ENCODE measurements at places on chromosomes 2 and 18. TPM values are rescaled to one million over a fixed set of nuclear protein-coding genes. Genes with fewer than 3 reads are reported as not detected.

Gene TEKT4
- polyA plus RNA-seq, result not detected

Gene SERPINB4
- polyA plus RNA-seq, result not detected

Gene ASPRV1
- polyA plus RNA-seq, result 0.12 TPM

Gene MYO7B
- polyA plus RNA-seq, result 1.7 TPM

Gene CELF4
- 0.21 TPM for polyA plus RNA-seq

Gene GAREM2
- polyA plus RNA-seq, result not detected

Gene GPAT2
- 6.2 TPM for polyA plus RNA-seq

Gene RAMP1
- not detected for polyA plus RNA-seq

DNA sequence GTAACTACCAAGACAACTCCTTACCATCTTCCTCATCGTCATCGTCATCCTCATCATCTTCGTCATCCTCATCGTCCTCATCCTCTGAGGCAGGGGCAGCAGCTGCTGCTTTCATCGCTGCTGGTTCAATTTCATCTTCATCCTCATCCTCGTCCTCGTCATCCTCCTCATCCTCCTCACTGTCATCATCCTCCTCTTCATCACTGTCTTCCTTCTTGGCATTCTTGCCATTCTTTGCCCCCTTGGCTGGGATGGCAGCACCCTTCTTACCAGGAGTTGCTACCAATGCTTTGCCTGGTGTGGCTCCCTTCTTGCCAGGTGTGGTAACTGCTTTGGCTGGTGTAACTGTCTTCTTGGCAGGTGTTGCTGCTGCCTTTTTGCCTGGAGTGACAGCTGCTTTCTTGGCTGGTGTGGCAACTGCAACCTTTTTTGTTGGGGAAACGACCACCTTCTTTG, 2.7 kb downstream of the NCL start:
- DNase-seq, result no peak

DNA sequence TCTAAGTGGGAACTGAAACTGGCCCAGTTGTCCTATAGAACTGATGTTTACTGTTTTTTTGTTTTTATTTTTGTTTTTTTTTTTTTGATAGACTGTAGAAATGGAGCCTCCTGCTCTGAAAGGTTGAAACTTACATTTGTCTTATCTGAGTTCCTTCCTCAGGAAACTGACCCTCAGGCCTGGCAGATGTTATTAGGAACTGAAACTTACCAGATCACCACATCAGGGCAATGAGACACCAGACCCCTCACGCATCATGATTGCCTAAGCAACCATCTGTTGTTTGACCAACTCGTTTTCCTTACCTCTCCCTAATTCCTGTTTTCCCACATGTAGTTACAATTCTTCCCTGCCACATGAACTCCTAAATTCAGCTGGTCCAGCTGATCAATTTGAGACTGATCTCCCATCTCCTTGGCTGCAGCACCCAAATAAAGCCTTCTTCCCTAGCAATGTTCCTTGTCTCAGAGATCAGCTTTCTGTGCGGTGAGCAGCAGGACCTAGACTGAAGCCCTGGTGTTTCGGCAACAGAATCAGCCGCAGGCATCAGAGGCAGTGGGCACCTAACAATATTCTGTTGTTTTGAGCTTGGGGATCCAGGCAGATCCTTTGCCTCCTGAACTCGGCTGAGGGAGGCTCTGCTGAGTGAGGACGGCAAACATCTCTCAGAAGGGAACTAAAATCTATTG, 96.8 kb downstream of the MSH2 start:
- DNase-seq, result no peak

GRCh38 chr2:234752966-234753365, 198.9 kb upstream of the SH3BP4 start:
- no peak for DNase-seq

DNA sequence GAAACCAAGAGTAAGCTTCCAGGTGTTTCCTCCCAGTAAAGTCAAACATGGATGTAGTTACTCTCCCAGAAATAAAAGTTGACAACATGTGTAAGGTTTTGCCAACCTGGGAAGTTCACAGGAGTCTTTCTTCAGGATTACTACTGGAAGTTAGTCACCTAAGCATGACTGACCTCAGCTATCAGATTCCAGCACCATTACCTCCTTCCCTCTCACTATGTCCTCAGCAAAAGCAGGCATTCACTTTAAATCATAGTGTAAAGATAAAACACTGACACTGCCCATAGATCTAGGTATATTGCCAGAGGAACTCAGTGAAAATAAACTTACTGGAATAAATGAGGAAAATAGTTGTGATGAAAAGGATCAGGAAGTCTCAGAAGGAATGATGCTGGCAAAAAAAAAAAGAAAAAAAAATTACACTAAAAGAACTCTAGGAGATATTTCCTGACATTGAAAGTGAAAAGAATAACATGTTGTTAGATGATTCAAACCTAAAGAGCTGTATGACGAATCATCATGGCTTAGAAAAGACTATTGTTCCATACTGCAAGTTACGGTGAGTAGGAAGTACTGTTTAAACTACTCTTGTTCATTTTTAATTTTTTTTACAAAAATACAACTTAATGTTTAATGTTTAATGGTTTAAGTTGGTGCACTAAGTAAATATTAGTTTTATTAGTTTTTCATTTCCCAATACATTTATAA, 484.5 kb upstream of the ZNF804A start:
- no peak for DNase-seq

DNA sequence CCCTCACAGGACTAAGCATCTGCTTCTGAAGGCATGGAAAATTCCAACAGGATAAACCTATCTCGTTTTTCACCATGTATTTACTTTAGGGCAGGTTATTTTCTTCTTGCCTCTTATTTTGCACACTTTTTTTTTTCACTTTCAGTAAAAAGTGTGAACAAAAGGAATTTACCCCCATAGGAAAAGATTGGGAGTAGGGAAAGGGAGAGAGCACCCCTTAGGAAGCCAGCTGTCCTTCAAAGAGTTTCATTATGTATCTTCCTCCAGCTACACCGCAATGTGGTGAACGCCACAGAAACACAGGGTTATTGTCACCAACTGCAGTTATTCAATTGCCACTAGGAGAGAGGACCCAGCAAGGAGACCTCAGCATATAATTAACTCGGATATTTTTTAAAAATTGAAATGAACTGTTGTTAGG, 286.2 kb upstream of the VRK2 start:
- DNase-seq, result no peak

GRCh38 chr2:137165968-137166367, 400.6 kb downstream of the THSD7B start:
- DNase-seq, result no peak
